ENCODE measurements at places on chromosomes 4 and X. TPM values are rescaled to one million over a fixed set of nuclear protein-coding genes. Genes with fewer than 3 reads are reported as not detected.

- no peaks in the 10 kb centered on the region for H3K36me3 ChIP-seq
- no peaks in the 10 kb centered on the region for H3K27me3 ChIP-seq
- no peak for DNase-seq
- no peak overlapping the region for H3K27ac ChIP-seq
- no peak overlapping the region for H3K4me3 ChIP-seq
- H3K4me1 ChIP-seq: no peaks in the 10 kb centered on the region
Observed at GRCh38 chrX:133366735-133367134, 48.6 kb downstream of the GPC4 start.

DNA sequence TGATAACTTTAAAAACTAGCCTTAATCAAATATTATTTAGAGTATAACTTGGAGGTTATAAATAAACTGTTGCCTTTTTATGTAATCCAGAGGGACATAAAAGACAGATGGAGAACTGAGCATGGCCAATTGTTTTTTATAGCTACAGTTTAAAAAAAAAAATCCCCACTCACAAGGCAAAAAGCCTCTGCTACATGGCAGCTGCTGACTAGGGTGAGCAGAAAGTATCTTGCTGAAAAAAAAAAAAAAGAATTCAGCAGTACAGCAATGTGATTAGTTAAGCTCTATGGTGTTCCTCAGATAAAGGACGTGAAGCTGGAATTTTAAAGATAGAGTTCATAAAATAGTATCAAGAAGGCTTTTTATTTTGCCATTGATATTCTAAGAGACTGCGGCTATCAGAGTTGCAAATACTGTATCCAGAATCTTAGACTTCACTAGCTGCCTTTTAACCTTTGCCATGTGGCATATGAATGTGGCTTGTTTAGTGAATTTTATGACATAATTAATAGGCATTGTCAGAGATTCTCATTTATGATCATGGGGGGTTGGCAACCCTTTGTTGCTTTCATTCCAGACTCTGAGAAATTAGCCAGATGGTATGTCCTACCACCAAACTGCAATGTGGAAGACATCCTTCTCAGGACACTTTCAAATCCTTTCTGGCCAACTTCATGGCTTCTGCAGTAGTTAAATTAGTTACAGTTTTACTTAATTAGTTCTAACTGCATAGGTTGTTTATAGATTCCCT lies 498.0 kb downstream of the STPG2 start:
- H3K4me1 ChIP-seq: no peaks in the 10 kb centered on the region
- H3K27me3 ChIP-seq: no peaks in the 10 kb centered on the region
- H3K4me3 ChIP-seq: no peak overlapping the region
- DNase-seq: no peak

GRCh38 chr4:133390198-133390855 lies 241.2 kb downstream of the PCDH10 start:
- no peak overlapping the region for H3K27ac ChIP-seq
- no peak for DNase-seq
- no peaks in the 10 kb centered on the region for H3K27me3 ChIP-seq
- H3K4me3 ChIP-seq: no peak overlapping the region
- no peaks in the 10 kb centered on the region for H3K36me3 ChIP-seq

DNA sequence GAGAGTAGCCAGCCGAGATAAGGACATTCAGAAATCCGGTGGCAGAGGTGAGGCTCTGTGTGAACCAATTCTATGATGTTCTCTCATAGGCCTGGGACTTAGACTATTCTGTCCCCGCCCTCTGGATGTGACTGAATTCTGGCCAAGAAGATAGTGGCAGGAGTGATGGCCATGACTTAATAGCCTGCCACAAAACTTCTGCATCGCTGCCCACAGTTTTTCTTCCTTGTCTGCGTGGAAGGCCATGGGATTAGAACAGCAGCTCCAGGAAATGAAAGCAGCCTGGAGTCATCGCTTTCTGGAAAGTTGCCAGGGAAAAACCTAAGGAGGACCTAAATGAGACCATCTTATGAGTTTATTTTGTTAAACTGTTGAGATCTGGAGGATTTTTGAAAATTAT lies 134.7 kb downstream of the F11 start:
- no peak for DNase-seq
- no peak overlapping the region for H3K4me3 ChIP-seq
- H3K27ac ChIP-seq: no peak overlapping the region
- no peaks in the 10 kb centered on the region for H3K36me3 ChIP-seq
- no peaks in the 10 kb centered on the region for H3K4me1 ChIP-seq
- H3K27me3 ChIP-seq: no peaks in the 10 kb centered on the region

- no peaks in the 10 kb centered on the region for H3K27me3 ChIP-seq
- no peak overlapping the region for H3K4me3 ChIP-seq
- DNase-seq: no peak
- H3K4me1 ChIP-seq: no peaks in the 10 kb centered on the region
- H3K27ac ChIP-seq: no peak overlapping the region
Observed at GRCh38 chr4:79872738-79873137, 200.3 kb downstream of the ANTXR2 start.

Gene ARFIP1
- total RNA-seq: 11.6 TPM

DNA sequence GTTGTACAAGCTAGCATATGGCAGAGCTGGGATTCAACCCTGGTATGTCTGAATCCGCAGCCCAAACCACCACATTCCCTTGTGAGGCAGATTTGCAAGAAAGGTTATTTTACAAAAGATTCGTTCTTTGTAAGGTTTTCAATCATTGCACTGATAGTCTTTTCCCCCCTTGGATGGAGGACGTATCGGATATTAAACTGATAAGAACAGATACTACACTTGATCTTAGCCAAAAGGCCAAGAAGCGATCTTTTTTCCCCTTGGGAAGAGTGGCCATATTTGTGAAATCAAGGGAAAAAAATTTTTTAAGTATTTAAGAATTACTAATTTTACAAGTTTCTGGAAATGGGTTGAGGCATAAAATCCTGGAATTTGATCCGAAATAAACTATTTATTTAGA lies 34.4 kb upstream of the MSMO1 start:
- H3K27me3 ChIP-seq: no peaks in the 10 kb centered on the region
- no peak overlapping the region for H3K27ac ChIP-seq
- no peak overlapping the region for H3K4me3 ChIP-seq
- no peaks in the 10 kb centered on the region for H3K4me1 ChIP-seq

Gene SPANXB1
- total RNA-seq: not detected

- H3K27me3 ChIP-seq: no peaks in the 10 kb centered on the region
- no peak for DNase-seq
- no peak overlapping the region for H3K4me3 ChIP-seq
- H3K36me3 ChIP-seq: no peaks in the 10 kb centered on the region
- H3K4me1 ChIP-seq: no peaks in the 10 kb centered on the region
Observed at GRCh38 chrX:130124577-130124976, 14.3 kb upstream of the ELF4 start.

Gene NDNF
- 1.9 TPM for total RNA-seq

GRCh38 chr4:79205121-79205520 lies 120.7 kb downstream of the NAA11 start:
- no peaks in the 10 kb centered on the region for H3K36me3 ChIP-seq
- H3K27me3 ChIP-seq: no peaks in the 10 kb centered on the region
- no peaks in the 10 kb centered on the region for H3K4me1 ChIP-seq
- DNase-seq: no peak

DNA sequence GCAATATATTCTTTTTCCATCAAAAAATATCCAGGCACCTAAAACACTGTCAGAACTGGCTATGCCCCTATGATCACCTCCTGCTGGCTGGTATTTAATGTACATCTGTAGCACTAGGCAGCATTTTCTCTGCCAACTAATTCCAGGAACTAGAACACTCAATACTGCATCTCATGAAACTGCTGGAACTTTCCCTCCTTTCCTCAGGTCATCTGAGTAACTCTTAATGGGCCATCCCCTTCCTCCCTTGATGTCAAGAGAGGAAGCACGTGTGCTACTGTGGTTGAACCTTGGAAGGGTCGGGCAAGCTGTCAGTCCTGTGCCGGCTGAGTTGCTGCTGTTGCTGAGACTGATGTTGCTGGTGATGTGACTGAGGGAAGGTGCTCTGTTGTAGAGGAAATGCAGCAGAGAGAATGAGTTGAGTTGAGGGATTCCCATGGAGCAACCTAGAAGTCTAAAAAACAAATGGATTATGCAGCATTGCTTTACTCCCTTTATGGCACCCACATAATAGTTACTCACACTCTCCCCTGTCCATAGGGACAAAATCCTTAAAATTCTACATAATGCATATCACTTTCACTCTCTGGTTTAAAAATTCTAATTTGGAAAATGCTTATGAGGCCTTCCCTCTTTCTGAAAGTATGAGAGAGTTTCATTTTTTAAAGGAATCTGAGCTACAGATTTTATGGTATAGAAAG lies 39.5 kb downstream of the TMEM165 start:
- peaks cover 53% of the 10 kb centered on the region for H3K36me3 ChIP-seq
- no peaks in the 10 kb centered on the region for H3K27me3 ChIP-seq
- peak overlapping the region; percentile 17 for H3K27ac ChIP-seq
- no peaks in the 10 kb centered on the region for H3K4me1 ChIP-seq
- no peak overlapping the region for H3K4me3 ChIP-seq

GRCh38 chr4:66123831-66124413 lies 453.6 kb upstream of the EPHA5 start:
- H3K27me3 ChIP-seq: no peaks in the 10 kb centered on the region
- no peaks in the 10 kb centered on the region for H3K4me1 ChIP-seq
- no peak overlapping the region for H3K4me3 ChIP-seq
- H3K27ac ChIP-seq: no peak overlapping the region

Gene HAUS3
- total RNA-seq: 9.0 TPM

- H3K27ac ChIP-seq: no peak overlapping the region
- no peaks in the 10 kb centered on the region for H3K4me1 ChIP-seq
- DNase-seq: no peak
- H3K4me3 ChIP-seq: no peak overlapping the region
- no peaks in the 10 kb centered on the region for H3K27me3 ChIP-seq
Observed at GRCh38 chr4:59664771-59665170, 1535.4 kb upstream of the ADGRL3 start.

DNA sequence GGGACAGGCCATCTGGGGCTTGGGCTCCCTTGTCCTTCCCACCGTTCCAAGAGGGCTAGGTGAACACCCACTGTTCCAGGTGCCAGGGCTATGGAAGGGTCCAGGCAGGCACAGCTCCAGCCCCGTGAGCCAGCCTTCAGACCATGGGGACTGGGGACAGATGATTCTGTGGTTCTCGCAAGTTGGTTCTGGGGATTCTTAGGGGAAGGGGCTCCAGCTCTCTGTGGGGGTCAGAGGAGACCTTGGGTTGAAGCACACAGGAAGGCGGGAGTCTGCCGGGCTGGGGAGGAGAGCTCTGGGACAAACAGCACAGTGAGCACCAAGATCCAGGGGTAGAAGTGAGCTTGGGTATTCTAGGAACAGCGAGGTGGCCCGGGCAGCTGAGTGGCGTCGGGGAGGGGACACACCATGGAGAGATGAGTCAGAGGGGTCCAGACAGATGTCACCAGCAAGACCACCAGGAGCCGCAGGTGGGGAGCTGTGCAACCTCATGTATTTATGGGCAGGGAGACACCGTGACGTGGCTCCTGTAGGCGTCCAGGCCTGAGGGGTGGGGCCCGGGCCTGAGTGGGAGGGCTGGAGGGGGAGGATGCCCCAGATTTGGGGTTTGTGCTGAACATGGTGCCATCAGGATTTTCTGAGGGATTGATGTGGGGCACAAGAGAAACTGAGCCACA lies 48.8 kb upstream of the HMX1 start:
- H3K27ac ChIP-seq: no peak overlapping the region
- peak; percentile 58 for DNase-seq
- no peaks in the 10 kb centered on the region for H3K36me3 ChIP-seq
- H3K4me1 ChIP-seq: no peaks in the 10 kb centered on the region
- no peak overlapping the region for H3K4me3 ChIP-seq
- no peaks in the 10 kb centered on the region for H3K27me3 ChIP-seq

Gene NIPAL1
- total RNA-seq: 2.0 TPM
